ENCODE measurements at places on chromosomes 5 and 9. TPM values are rescaled to one million over a fixed set of nuclear protein-coding genes. Genes with fewer than 3 reads are reported as not detected.

- no peak for DNase-seq
These were observed 5.4 kb downstream of the NR5A1 start for GRCh38 chr9:124501771-124502320.

Gene ERP44
- 15.2 TPM for total RNA-seq

- DNase-seq: no peak
These were observed 584 bp downstream of the USP20 start for GRCh38 chr9:129835860-129836223.

Gene DIRAS2
- not detected for total RNA-seq

- no peak for DNase-seq
These were observed 85.0 kb downstream of the FSTL4 start for GRCh38 chr5:133527311-133527710.

All from activated naive CD8-positive, alpha-beta T cell treated with anti-CD3 and anti-CD28 coated beads, Interleukin-2, amount 10 ng/mL, durations not matched to agents 7 days and 5 days (primary cell).